ENCODE measurements at places on chromosomes 6 and 20.

GRCh38 chr6:65745614-65746013 lies 38.6 kb upstream of the EYS start:
- no peak for DNase-seq

DNA sequence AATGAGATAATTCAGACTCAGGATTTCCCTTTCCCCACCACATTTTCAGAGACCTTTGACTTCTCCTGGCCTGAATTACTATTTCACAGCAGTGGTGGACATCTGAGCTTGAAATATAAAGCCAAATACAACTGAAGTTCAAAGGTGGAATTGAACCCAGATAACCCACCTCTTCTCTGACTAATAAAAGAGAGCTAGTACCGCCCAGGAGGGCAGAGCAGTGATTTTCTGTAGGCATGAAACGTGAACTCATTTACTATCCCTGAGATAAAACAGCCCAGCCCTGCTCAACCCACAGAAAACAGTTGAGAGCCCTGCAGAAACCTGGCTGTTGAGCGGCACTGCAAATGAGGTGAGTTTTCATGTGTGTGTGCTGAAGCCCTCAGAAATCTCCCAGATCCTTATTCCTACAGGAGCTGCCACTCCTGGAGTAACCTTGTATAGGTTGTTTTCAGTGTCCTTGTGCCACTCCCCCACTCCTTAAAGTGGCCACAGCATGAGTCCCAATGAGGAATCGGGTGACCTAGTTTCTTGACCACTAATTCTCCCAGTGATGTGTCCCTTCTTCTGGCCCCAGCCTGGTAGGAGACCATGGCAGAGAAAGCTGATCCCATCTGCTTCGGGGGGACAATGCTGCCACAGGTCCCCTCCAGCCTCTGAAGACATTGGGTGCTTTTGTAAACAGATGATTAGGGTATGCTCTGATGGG lies 99.2 kb downstream of the NOL4L start:
- no peak for DNase-seq

GRCh38 chr6:168061269-168062210 lies 17.5 kb downstream of the FRMD1 start:
- no peak for DNase-seq

GRCh38 chr6:54010340-54011276 lies 100.6 kb upstream of the MLIP start:
- DNase-seq, result no peak

DNA sequence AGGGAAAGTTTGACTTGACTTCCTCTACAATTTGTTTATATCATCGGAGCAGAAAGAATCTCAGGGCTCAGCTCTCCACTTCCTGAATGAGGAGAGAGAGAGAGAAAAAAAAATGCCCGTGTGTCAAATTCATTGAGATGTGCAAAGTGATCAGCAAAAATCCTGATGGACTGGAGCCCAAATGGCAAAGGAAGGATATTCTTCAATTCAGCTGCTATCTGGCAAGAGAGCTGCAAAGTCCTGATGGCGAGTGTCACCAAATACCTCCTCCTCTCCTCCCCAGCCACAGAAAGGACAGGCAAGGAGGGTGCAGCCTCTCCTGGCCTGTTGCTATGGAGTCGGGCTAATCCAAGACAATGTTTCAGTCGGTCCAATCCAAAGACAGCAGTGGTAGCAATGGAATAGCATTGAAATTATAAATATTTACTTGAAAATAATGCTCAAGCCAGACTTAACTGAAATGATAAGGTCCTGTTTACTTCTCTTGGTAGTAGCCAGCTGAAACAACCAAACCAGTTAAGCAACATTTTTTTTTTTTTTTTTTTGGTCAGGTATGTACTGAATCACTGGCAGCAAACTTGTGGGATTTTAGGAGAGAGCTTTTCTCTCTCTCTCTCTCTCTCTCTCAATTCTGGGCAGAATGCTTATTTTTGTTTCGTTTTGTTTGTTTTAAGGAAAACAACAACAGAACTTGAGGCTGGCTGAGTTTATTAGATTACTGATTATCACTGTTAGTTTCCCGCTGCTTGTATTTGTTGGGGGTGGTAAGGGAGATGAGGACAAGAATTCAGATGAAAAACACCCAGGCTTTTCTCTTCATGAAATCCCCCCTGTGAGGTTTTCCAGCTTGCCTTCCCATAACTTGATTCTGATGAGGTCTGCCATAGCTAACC lies 204.2 kb downstream of the BCAS1 start:
- no peak for DNase-seq

GRCh38 chr6:167688123-167688522 lies 138.6 kb upstream of the AFDN start:
- DNase-seq, result no peak

- DNase-seq, result no peak
Observed at GRCh38 chr20:46213946-46214823, 94.1 kb downstream of the CDH22 start.

- peak; percentile 44 for DNase-seq
Observed at GRCh38 chr20:2752567-2753460, 47.6 kb downstream of the CPXM1 start.

- DNase-seq, result no peak
Observed at GRCh38 chr20:43028470-43028869, 161.2 kb downstream of the PTPRT start.

DNA sequence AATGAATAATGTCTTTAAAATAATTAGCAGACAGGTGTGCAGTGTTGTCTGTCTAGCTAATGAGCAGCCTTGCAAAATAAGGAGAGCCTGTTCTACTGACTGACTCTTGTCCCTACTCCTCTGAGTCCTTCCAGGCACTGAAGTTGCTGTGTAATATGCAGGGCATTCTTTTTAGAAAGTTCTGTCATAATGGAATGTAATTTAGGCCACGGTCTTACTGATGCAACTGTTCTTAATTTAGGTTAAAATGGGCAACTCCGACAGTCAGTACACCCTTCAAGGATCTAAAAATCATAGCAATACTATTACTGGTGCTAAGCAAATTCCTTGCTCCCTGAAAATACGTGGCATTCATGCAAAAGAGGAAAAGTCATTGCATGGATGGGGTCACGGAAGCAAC lies 133.9 kb downstream of the TIAM2 start:
- DNase-seq, result no peak

DNA sequence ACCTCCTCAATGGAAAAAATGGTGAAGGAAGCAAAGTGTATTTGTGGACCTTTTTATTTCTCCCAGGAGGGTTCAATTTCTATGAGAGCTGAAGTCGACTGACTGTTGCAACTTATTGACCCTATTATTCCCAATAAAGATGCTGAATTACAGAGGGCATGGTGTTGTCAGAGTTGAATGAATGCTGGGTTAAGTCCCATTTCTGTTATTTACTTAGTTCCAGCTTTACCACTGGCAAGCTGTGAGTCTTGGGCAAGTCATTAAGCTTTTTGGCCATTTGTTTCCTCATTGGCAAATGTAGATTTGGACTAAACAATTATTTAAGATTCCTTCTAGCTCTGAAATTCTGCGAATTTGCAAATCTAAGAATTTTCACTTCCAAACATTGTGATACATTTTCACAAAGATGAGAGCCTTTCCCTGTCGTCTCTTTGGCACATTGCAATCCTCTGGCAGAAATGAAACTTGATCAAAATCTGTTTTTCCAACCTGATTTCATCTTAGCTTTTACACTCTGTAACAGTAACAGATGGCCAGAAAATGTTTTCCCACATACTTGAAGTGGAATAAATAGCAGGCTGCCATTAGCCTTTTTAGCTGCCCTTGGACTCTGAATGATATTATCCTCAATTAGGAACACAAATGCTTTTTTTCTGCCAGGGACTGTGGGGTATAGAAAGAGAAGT lies 21.3 kb downstream of the BLTP3A start:
- no peak for DNase-seq

DNA sequence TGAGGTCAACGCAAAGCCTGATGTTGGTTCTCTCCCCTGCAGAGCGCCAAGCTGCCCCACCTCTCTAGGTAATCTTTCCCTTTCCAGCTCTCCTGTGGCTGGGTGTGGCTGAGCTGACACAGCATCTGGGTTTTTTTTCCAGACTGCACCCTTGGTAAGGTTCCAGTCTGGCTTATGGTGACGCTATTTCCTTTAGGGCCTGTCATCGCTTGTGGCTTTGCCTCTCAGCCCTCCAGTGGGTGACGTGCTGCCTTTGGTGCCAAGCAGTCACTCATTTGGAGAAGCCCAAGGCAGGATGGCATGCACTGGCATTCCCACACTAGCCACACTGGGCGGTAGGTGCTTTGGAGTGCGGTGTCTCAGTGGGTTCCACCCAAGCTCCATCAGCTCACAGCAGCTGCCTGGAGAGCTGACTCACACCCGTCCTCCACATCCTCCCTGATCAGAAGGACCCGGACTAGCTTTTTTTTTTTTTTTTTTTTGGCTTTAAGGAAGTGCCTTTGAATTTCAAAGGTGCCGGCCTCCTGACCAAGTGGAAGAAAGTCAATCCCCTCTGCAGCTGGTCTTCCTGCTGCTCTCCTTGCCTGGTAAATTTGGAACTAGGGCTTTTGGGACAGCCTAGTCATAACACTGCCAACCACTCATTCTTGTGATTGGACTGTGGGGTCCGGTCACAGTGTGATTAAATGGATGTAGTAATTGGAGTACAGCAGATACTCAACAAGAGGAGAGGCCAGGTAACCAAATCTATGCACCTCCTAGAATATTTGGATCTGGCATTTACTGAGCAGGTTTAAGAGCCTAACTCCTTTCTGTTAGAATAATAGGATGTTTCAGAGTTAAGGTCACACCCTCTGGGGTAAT lies 153.6 kb downstream of the CD83 start:
- DNase-seq, result no peak

DNA sequence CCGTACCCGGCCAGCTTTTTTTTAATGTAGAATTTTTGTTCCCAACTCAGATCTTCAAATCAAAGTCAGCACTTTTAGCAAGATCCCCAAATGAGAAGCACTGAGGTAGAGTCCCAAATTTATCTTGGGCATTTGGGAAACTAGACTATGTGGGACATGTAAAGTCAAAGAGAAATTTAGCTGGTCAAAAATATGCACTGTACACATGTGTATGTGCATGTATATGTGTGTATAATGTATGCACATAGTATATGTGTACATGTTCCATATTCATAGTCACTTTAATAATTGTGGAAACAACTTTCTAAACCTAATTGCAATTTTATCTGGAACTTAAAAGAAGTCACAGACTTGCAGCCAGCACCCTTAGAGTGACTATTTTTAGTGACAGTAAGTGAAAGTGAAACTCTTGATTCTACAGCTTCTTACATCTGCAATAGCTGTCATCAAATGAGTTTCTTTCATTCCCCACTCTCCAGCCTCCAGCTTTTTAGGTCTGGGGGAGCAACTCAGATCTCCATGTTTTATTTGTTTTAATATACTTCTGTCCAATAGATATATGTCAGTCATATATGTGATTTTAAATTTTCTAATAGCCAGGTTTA lies 53.6 kb downstream of the CDC40 start:
- DNase-seq, result no peak

DNA sequence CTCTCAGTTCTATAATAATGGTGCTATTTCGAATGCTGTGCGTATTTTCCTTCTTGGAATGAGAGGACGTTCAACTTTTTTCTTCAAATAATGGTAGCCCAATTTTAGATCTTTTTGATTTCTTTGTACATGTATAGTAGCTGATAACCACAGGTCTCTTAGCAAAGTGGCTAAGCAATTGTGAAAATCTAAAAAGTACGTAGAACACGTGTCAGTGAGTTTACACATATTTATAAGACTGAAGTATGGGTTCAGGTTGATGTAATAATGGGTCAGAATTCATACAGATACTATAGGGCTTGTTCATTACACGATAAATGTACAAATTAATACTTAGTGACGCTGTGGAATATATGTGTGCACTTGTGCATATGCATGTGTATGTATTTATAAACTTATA lies 1.3 kb downstream of the SMIM13 start:
- peak; percentile 38 for DNase-seq

- DNase-seq, result no peak
Observed at GRCh38 chr20:15882553-15882952, 690.7 kb downstream of the KIF16B start.

DNA sequence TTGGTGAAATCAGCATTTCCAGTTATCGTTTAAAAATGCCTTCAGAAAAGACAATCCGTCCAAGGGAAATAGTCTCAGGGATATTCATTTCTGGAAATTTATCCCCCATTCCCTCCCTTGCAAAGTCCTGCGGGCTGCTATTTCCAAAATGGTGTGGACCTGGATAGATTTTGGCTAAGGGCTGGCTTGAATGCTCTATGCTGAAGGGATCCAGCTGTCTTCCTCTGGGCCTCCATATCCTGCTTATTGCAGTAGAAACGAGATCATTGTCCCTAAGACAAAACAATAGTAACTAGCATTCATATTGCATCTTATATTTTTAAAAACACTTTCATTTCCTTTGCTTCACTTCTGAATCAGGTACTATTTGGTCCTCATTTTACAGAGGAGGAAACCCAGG lies 129.9 kb downstream of the ANKRD60 start:
- no peak for DNase-seq

DNA sequence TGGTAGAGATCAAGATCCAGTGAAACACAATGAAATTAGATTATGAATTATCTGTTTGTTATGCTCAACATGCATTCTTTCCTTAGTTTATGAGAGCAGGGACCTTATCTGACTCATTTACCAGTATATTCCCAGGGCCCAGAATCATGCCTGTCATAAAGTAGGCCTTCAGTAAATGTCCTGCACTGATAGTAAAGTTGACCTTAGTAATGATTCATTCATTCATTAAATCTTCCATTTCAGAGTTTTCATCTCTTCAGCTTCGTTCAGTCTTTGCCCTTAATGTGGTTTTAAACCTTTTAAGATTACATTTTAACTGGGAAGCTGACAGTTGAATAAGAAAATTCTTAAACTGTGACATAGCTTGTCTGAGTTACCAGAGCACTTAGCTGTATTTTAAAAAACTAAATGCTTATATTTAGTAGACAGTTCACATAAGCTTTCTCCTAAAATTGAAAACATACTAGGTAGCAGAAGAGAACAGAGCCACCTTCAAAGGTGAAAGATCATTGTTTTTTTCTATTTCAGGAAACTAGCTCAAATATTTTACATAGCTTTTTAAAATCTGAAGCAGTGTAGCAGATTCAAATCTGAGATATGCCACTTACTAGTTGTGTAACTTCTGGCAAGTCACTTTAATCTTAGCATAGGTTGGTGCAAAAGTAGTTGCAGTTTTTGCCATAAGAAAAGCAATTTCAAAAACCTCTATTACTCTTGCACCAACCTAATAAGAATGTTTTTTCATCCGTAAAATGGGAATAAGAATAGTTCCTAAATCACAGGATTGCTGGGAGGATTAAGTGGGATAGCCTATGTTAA lies 41.4 kb downstream of the MCM8 start:
- DNase-seq, result no peak

- no peak for DNase-seq
Observed at GRCh38 chr20:4774207-4774606, 52.5 kb downstream of the PRND start.

Data from RKO (cell line).